Esophagus squamous epithelium (tissue), 5 donors: ENCODE measurements at places on chromosomes 4 and X. TPM values are rescaled to one million over a fixed set of nuclear protein-coding genes. Genes with fewer than 3 reads are reported as not detected.

The PNMA3 gene
- 0.29 TPM for total RNA-seq

The CT55 gene
- total RNA-seq: not detected

- H3K4me3 ChIP-seq: no peak overlapping the region
- no peaks in the 10 kb centered on the region for H3K27me3 ChIP-seq
- H3K4me1 ChIP-seq: no peaks in the 10 kb centered on the region
- peaks cover 36% of the 10 kb centered on the region for H3K36me3 ChIP-seq
Observed at GRCh38 chrX:101450961-101451360, 34.3 kb upstream of the ARMCX4 start.

- no peak for DNase-seq
- H3K4me1 ChIP-seq: peaks cover 13% of the 10 kb centered on the region
- H3K27ac ChIP-seq: no peak overlapping the region
- H3K4me3 ChIP-seq: no peak overlapping the region
- no peaks in the 10 kb centered on the region for H3K27me3 ChIP-seq
Observed at GRCh38 chr4:84680956-84681355, 98.0 kb downstream of the CDS1 start.

- DNase-seq: no peak
- no peak overlapping the region for H3K4me3 ChIP-seq
- H3K36me3 ChIP-seq: no peaks in the 10 kb centered on the region
- H3K4me1 ChIP-seq: no peaks in the 10 kb centered on the region
- H3K27me3 ChIP-seq: peaks cover 58% of the 10 kb centered on the region
Observed at GRCh38 chr4:7524843-7525242, 90.1 kb upstream of the PSAPL1 start.
